RPMI7951 (cell line): ENCODE measurements at places on chromosomes 12 and 14. TPM values are rescaled to one million over a fixed set of nuclear protein-coding genes. Genes with fewer than 3 reads are reported as not detected.

DNA sequence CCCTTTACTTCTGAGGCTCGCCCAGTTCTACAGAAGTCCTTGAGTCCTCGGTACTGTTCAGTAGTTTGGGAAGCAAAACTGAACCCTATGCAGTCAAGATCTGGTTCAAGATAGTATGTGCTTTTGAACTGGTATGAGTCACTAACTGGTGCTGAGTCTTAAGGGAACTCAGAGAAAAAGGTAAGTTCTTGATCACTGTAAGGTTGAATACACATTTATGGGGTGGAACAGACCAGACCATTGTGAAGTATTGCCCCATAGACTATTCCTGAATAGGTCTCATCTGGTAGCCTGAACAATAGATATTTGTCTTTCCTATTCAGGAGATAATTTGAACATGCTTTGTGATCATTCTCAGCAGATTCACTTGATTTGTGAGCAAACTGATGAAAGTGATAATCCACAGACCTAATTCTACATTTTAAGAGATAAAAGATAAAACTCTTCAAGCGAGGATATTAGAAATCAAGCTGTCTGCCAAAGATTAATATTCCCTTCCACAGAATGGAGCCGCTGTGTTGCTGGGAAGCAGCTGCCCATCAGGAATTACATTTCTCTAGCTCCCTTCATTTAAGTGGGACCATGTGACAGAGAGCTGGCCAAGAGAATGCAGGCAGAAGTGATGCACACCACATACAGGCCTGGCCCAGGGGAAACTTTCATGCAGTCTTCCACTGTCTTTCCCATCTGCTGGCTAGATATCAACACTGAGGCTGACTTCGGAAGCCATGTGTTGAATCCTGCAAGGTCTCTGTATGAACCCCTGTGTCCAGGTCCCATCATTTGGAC, 369.8 kb upstream of the GARIN6 start:
- DNase-seq, result no peak

TNFAIP2 gene
- 20.5 and 32.0 TPM in 2 replicates for total RNA-seq

DNA sequence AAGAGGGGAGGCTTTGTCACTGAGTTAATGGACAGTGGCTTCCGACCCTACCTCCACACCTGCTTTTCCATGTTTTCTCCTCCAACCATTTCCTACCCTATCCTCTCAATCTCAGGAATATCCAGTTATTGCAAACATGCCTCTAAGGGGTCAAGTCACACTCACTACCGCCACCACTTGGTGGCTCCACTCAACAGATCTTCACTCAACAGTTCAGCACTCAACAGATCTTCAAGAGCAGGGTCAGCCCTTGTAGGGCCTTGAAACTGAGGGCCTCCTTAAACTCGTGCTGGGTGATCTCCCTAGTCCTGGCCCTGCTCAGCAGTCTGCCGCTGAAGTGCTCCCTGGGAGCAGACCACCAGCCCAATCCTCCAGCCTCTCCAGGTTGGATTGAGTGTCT, 14.2 kb downstream of the ZNF641 start:
- no peak for DNase-seq

CMTM5 gene
- 0.49 and 0.60 TPM in 2 replicates for total RNA-seq

PTCSC3 gene
- total RNA-seq, result not detected in 2 replicates

DNA sequence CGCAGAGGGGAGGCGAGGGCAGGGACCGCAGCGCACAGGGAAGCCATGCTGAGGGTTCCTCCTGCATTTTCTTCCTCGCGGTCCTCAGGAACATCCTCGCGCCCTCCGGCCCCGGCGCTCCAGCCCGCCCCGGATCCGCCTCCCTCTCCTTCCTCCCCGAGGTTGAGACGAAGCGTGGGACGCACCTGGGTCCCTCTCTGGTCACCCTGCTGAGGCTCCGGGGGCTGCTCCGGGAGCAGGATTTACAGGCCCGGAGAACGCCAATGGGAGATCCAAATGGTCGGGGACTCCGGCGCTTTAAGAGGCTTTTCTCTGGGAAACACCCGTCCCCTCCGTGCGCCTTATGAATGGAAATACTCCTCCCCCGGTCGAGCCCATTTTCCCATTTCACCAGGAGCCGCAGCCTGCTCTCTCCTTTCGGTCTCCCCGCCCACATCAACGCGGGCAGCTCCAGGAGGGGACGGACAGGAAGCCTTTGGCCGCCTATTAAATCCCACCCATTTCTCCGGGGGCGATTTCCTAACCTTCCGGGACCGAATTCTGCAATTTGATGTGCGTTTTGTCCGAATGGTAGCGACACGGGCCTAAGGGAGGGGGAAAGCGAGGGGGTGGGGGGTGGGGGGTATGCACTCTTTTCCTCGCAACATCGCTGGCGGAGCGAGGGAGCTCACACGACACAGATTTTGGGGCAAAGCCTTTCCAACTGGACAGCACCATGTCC, at the start of gene UNC79:
Gene UNC79 (plus strand): TSS at position 625 of the 721 bp plus-strand sequence. CDS start 91 bp downstream, at position 716.
- DNase-seq, result peak; percentile 0

STAT2 gene
- 56.0 and 65.0 TPM in 2 replicates for total RNA-seq

ALDH1L2 gene
- 6.7 and 13.8 TPM in 2 replicates for total RNA-seq

DNA sequence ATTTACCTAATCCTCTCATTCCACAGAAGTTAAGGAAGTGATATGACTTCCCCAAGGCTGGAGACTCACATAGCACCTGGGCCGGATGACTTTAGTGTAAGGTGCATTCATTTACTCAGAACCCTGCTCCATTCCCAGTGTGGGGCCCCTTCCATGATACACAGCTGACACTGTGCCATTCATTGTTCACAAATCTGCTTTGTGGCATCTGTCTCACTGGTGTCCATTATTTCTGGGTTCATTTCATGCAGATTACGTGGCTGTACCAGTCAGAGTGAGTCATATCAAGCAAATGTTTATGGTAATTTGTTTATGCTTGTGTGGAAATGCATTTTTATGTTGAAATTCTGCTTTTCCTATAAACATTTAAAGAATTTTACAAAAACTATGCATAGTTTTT, 5.2 kb downstream of the ANO4 start:
- peak; percentile 1 for DNase-seq

GRCh38 chr12:24600996-24601395, 347.9 kb downstream of the BCAT1 start:
- peak; percentile 76 for DNase-seq

GRCh38 chr14:91175291-91176201, 61.7 kb downstream of the DGLUCY start:
- no peak for DNase-seq

SYCP3 gene
- total RNA-seq, result 0.20 TPM in 1 of 2 replicates, not detected in the other

DNA sequence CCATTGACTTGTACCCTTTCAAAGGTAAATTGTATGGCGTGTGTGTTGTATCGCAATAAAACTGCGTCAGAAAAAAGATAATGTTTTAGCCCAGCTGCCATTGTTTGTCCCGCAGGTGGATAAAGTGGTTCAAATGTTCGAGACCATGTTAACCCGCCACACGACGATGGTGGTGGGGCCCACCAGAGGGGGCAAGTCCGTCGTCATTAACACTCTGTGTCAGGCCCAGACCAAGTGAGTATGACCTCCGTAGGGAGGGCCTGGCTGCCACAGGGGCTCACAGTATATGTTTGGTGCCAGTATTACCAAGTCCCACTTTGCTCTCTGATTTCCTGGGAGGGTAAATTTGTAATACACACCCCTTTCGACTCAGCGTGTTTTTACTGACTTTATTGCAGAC, 96.9 kb downstream of the DNAH10 start:
- no peak for DNase-seq

PPM1H gene
- total RNA-seq, result 0.10 and 1.1 TPM in 2 replicates

DNA sequence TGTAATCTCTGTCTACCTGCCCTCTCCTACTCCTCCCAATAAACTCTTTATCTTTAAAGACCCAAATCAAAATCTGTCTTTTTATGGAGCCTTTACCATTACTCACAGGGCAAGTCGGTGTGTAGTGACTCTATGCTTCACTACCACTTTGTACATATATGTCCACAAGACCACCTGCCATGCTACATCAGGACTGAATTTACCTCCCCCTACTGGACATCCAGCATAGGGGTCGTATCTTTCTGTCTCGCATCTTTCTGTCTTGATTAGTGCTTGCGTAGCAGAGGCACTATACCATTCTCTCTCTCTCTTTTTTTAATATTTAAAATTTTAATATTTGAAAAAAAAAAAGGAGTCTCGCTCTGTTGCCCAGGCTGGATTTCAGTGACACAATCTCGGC, 587.5 kb downstream of the SOX5 start:
- no peak for DNase-seq

DNA sequence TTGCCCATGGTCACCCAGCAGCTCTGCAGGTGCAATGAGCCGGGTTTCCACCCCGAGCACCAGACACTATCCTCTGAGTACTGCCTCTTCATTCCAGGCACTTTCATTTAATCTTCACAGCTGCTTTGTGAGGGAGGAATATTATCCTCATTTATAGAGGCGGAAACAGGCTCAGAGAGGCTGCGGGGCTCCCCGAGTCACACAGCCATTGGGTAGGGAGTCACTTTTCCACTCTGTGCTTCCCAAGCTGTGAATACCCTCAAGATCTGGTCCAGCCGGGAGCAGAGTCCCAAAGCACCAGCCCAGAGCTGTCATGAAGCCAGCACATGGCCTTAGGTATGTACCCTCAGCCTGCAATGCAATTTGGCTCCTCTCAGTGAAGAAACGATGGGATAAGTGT, 51.7 kb upstream of the RIN3 start:
- DNase-seq, result no peak

DNA sequence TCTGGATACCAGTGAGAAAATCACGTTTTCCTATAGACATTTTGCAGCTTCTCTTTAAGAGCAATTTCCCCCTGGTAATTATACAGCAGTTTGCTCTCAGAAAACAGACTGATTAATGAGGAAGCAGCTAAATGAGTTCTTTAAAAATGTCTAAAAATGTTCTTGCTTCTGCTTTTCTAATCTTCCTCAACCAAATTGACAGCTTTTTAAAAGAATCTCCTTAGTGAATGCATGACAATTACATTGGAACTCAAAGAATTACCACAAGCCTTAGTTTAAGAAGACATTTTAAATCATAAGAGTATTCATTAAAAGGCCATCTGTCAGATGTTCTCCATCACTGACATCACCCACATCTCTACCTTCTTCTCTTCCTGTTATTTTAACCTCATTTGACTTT, 135.8 kb upstream of the PLXNC1 start:
- DNase-seq, result no peak

- DNase-seq, result no peak
Observed at GRCh38 chr14:22798528-22798927, 16.7 kb downstream of the SLC7A7 start.

DNA sequence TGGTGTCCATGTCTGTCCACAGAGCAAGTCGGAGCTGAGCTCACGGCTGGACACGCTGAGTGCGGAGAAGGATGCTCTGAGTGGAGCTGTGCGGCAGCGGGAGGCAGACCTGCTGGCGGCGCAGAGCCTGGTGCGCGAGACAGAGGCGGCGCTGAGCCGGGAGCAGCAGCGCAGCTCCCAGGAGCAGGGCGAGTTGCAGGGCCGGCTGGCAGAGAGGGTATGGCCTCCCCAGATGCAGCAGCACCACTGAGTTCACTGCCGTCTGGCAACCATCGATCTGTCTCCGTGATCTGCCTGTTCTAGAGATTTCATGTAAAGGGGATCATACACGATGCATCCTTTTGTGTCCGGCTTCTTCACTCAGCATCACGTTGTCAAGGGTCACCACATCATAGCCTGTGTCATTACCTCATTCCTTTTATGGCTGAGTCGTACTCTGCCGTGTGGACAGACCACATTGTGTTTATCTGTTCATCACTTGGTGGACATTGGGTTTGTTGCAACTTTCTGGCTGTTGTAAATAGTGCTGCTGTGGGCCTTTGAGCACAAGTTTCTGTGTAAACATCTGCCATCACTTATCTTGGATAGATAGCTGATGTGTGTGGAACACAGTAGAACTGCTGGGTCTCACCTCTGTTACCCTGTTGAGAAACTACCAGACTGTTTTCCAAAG, 21.9 kb downstream of the HIP1R start:
- no peak for DNase-seq

- no peak for DNase-seq
Observed at GRCh38 chr12:92533280-92533890, 169.4 kb upstream of the PLEKHG7 start.

DNA sequence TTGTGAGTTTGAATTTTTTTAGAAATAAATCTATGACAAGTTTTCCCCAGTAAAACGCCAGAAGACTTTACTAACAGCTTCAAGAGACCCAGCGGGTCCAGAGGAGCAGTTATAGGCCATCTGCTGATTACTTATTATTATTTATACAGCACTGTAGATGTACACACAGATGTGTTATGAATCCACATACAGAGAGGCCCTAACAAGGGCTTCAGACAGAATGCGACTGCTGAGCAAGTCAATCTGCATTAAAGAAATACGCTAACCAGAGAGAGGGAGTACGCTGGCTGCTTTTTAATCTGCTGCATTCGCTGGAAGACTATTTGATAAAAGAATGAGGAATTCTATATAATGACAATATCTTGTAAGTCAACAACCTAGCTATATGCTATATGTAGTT, 32.5 kb downstream of the ATF7 start:
- DNase-seq, result no peak

OSBPL8 gene
- 49.9 and 55.9 TPM in 2 replicates for total RNA-seq

- no peak for DNase-seq
Observed at GRCh38 chr12:132771126-132771838, 9.7 kb upstream of the ANKLE2 start.

GRCh38 chr14:86790408-86791364, 1202.3 kb downstream of the GALC start:
- DNase-seq, result no peak

DNA sequence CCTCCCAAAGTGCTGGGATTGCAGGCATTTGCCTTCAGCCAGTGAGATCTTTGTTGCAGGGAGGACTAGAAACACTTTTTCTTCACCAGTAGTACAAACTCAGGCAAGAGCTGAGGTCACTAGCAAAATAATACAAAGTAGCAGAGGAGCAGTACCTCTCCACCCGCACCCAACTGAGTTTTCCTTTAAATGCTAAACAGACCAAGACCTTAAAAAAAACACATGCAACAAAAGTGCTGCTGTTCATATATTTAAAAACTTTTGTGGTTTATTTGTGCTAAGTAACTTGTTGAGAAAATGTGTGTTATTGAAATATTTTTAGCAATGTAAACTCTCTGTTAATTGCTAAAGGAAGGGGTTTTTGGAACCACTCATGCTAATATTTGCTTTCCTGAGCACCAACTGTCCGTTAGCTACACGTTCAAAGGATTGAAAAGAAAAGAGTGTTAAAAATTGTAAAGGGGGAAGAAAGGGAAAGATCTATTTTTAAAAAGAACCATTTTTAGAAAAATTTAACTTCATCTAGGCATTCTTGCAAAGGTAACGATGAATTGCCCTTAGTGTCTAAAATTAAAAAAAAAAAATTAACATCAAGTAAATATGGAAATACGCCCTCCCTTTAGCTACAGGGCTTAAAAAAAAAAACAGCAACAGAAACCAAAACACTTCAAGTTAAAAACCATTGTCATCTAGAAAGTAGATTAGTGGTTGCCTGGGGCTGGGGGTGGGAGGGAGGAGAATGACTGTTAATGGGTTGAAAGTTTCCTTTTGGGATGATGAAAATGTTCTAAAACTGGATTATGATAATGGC, 114.0 kb upstream of the KRAS start:
- no peak for DNase-seq

- no peak for DNase-seq
Observed at GRCh38 chr12:118456741-118457140, 80.4 kb downstream of the SUDS3 start.
